Stimulated activated CD4-positive, alpha-beta T cell treated with anti-CD3 and anti-CD28 coated beads, Interleukin-1b, Interleukin-23, amount 100 ng/mL, for 1 hour (primary cell): ENCODE measurements at places on chromosomes 4 and X.

- DNase-seq = no peak
Measured at GRCh38 chr4:39978904-39979303, 1.2 kb upstream of the PDS5A start.

DNA sequence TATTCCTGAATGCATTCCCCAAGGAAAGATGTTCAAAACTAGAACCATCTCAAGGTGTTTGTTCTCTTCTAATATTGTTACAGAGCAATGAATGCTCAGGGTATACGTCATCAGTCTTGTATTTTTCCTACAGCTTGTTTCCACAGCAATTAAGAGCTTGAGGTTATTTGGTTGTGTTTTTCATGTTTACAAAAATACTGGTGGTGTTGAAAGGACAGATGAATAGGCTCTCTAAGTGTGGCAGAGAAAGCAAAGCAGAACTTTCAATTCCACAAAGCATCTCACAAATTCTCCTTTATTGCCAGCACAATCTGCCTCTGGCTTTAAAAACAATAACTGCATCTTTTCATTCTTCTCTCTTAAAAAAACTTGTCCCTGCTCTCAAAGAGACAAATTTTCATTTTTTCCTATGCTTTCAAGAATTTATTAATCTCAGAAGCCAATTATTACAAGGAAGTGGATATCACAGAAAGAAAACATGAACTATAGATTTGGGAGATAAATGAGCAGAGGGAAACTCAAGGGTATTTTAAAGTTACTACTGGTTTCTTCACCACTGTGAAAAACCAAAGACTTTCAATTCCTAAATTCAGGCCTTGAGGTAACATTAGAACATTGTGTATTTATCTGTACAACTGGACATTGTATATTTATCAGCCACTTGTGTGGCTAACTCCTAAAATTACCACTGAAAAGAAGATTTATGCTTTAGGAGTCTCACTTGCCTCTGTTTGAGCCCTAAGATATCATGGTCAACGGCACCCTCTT, 49.2 kb downstream of the DDX53 start:
- DNase-seq = no peak

GRCh38 chrX:75522565-75523431, at the start of gene ZDHHC15:
ZDHHC15 (minus strand) TSS chrX:75523037; CDS start chrX:75523024, 13 bp downstream.
- peak; percentile 1 for DNase-seq

DNA sequence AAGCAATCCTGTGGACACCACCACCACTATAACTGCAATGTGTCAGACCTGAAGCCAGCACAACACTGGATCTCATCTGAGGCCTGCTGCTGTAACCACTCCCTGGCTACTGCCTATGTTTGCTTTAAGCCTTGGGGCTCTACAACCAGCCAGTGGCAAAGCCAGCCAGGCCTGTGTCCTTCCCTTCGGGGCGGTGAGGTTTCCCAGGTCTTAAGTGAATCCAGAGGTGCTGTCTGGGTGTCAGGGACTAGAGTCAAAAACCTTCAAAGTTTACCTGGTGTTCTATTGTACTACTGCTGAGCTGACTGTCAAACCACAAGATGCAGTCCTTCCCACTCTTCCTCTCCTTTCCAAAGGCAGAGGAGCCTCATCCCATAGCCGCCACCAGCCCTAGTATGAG, 750.5 kb downstream of the FAM133A start:
- DNase-seq = no peak

DNA sequence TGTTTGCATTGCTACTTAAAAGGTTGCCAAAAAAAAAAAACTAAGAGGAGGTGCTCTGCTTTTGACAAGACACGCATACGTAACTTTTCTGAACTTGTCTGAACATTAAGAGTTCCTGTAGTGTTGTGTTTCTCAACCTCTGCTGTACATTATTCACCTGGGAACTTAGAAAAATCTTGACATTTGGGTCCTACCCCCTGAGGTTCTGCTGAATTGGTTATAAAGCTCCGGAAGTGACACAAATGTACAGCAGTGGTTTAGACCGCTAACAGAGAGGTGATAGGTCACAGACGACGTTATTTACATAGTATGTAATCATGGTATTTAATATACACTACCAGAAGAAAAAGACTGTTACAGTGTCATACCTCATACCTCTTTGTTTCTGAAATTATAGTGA, 61.1 kb downstream of the CPEB2 start:
- DNase-seq = no peak

GRCh38 chr4:87375719-87376291, 15.2 kb downstream of the HSD17B11 start:
- DNase-seq = no peak

DNA sequence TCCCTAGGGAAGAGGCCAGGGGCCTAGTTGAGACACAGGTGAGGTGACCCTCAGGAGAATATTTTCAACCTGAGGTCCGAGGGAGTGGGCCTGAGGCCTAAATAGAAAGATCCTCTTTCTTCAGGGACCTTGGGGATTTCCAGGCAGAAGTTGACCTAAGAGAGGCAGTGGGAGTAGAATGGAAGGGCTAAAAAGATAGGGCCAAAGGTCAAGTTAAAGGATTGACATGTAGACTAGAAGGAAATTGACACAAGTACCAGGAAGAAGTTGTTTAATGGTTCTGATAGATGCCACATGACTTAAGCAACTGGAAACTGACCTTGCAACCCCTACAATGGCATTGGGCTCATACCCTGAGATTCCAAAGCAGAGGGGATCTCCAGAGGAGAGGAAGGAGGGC, 76.9 kb downstream of the SHROOM3 start:
- no peak for DNase-seq

- DNase-seq = no peak
Measured at GRCh38 chr4:4227510-4228355, 1.0 kb upstream of the OTOP1 start.

GRCh38 chr4:48254381-48255071, 15.1 kb downstream of the TEC start:
- DNase-seq = no peak

DNA sequence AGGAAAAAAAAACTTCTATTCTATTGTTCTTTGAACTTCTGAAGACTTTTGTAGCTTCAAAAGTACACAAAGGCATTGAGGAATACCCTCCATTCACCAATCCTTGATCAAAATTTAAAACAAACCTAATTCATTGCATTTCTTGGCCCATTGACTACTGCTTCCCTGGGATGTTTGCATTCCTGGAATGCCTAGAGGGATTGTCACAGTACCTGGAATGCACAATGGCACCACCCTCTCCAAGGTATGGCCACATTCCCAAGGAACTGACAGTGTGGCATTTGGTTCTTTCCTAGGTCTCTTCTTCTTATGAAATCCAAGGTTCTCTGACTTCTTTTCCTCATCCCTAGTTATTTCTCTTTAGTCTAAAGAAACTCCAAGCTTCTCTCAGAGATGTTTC, 600.7 kb downstream of the CCSER1 start:
- no peak for DNase-seq

DNA sequence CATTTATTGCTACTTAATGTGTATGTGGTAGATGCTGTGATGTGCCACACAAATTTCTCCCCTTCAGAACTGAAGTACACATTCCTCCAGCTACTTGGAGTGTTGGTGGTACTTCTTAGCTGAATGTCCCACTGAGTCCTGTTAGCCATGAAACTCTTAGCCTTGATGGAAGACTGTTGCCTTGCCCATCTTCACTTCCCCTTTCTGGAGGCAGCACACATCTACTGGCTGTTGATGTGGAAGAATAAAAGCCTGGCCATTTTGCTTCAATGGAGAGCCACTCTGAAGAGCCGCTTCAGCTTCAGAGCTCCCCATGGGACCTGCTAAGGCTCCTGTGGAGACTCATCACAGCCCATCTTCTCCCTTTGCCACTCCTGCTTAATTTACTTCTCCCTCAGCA, 157.7 kb upstream of the PITX2 start:
- DNase-seq = no peak

GRCh38 chr4:113419631-113420030, 341.9 kb downstream of the CAMK2D start:
- DNase-seq = no peak

GRCh38 chr4:182917182-182918043, at the start of gene DCTD:
DCTD (minus strand) TSS chr4:182917386; CDS start chr4:182915568, 1,818 bp downstream.
- peak; percentile 50 for DNase-seq
